GDM1 (cell line): ENCODE measurements at places on chromosomes 1 and 21.

GRCh38 chr1:219188331-219188803, 14.7 kb downstream of the LYPLAL1 start:
- no peak for DNase-seq

GRCh38 chr1:178126741-178127185, 32.9 kb downstream of the RASAL2 start:
- no peak for DNase-seq

DNA sequence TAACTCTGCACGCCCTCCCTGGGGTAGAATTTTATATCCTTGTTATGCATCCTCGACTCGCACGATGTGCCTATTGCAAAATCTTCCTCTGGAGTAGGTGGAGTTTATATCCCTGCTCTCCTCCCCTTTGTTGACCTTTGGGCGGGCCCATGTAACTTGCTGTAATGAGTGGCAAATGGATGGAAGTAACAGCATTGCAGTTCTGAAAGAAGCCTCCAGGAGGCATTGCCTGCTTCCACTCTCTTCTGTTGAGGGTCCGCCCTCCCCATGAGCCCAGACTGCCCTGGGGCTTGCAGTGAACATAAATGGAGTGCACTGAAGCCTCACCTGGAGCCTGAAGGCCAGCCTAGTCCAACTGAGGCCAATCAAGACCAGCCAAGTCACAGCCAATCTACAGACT, 62.2 kb upstream of the GRIK3 start:
- DNase-seq = no peak

DNA sequence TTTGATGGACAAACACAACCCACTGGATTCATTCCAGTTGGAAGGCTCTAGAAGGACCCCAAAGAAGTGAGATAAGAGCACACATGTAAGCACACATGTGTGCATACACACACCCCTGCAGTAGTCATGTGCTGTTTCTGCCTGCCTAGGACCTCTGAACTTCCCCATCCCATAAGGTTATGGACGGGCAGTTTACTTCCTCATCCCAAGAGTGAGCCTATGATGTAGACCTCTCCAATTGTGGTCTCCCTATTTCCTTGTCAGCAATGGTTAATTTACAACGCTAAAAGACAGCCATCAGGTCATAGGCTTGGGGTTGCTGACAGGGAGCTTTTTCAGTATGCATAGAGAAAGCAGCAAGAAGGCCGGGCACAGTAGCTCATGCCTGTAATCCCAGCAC, 15.4 kb upstream of the ADAR start:
- peak; percentile 73 for DNase-seq

- DNase-seq = no peak
Measured at GRCh38 chr21:35041881-35042280, 7.2 kb downstream of the RUNX1 start.
